T1000 (cell line): ENCODE measurements at places on chromosomes 5 and 9.

DNA sequence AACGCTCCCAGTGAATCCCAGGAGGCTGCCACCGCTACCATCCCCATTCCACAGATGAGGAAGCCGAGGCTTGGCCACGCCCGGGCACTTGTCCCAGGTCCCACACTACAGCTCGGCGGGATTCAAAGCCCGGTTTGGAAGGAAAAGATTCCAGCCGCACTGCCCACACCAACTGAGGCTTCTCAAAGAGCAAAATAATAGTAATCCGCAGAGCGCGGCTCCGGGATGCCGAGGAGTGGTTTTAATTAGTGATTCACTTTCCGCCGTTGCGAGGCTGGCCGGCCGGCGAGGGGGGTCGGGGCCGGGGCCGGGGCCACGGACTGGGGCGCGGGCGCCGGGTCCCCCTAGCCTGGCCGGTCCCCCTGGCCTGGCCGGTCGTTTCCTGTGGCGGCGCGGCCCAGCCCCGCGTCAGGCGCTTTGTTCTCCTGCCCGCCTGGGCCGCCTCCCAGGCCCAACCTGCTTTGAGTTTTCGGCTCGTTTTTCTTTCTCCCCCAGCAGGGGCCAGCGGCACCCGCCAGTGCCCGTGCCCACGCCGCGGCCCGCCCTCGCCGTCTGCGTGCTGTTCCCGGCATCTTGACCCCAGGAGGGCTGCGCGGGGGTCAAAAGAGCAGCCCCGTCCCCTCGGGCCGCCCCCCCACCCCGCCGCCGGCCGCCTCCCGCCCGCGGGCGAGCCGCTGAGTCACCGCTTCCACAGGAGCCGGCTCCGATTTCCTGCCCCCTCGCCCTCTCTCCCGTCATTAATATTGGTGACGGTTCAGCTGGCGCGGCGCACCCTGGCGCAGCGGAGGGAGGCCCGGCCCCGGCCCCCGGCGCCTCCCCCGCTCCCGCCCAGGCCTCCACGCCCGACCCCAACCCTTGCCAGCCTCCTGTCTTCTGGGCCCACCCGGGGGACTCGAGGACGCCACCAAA is 31.2 kb downstream of the FGF18 start:
- DNase-seq = peak; percentile 61

DNA sequence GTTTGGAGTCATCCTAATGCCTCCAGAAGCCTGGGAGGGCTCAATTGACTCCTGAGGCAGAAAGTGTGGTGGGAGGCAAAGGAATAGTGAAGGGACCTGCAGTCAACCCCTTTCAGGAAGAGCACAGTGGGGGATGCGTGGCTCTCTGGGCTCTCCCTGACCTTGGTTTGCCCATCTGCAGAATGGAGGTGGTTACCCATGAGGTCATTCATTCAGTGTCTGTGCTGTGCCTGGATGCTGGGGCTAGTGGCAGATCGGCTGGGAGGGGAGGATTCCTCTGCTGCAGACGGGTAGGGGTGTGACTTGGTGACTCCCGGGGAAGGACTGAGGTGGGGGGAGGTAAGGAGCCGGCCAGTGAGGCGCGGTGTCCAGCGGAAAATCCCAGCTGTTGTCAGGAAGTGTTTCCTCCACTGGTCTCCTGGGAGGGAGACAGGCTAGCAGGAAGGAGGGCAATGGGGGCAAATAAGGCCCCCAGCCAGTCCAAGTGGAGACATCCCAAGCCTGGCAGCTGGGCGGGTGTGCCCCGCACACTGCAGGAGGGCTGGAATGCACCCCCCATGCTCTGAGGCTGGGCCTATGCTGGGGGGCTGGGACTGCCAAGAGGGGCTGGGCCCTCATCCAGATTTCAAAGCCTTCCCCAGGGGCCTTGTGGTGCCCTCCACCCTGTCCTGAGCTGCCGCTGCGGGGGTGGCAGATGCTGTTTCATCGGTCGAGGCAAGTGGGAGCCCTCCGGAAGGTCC is 10.9 kb downstream of the CXXC5 start:
- DNase-seq = peak; percentile 68

DNA sequence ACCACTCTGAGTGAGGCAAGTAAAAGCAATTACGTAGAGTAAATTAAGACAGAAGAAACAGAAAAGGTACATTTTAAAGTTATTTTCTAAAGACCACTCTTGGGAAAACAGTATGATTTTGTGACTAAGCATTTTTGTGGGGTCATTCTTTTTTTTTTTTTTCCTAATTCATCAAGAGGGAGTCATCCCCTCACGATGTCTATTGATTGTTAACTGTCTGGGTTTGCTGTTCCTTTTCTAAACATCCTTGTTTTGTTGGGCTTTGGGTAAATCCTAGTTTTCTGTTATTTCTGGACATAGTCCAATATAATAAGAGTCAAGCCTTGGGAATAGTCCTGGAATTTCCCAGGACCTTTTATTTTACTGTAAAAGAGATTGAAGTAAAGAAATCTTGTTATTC is 63.8 kb downstream of the ANKRD55 start:
- no peak for DNase-seq

DNA sequence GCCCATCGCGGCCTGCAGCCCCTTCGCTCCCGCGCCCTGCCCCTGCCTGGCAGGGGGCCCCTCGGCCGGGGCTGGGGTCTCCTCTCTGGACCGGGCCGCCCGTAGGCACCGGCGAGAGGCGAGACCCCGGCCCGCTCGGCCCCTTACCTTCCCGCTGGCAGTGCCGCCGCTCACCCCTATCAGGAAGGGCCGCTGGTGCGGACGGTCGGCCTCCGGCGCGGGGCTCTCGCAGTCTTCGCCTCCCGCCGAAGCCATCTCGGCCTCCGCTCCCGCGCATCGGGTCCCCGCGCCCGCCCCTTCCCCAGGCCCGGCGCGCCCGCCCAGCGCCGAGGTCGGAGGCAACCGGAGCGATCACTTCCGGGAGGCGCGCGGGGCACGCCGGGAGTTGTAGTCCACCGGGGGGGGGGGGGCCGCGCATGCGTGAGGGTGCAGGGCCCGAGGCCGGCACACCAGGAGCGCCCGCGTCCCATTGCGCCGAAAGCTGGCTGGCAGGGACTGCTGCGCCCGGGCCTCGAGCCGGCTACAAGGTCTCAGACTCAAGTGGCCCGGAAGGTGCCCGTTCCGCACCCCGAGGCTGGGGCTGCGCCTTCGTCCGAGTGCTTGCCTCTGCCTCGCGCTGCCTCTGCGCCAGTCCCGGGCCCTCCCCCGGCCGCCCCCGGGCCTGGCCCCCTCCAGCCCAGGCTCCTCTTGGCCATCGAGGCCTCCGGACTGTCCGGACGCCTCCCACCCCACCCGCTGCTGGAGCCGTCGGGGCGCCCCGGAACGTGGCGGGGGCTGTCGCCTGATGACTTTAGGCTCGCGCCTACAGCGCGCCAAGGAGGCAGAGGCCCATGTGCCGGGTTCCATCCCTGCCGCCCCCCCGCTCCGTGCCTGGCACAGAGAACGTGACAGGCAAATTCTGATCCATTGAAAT is at the start of gene UCK1:
UCK1 (minus strand) TSS at position 344 of the 913 bp plus-strand sequence; CDS start at position 255, 89 bp downstream.
- DNase-seq = peak; percentile 35

GRCh38 chr9:137968235-137968634 is 90.7 kb downstream of the CACNA1B start:
- DNase-seq = no peak

DNA sequence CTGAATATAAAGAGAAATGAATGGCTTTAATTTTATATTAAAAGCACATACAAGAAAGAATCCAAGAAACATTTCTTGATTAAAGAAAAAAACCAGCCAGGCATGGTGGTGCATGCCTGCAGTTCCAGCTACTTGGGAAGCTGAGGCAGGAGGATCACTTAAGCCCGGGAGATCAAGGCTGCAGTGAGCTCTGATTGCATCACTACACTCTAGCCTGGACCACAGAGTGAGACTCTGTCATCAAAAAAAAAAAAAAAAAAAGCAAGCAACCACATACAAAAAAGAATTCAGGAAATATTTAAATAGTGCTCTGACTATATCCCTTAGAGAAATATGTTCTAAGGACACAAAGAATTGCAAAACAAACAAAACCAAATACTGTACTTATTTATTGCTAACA is 2.5 kb upstream of the PLAC8L1 start:
- DNase-seq = no peak

- DNase-seq = no peak
Measured at GRCh38 chr9:93828331-93829097, 126.6 kb downstream of the BARX1 start.

DNA sequence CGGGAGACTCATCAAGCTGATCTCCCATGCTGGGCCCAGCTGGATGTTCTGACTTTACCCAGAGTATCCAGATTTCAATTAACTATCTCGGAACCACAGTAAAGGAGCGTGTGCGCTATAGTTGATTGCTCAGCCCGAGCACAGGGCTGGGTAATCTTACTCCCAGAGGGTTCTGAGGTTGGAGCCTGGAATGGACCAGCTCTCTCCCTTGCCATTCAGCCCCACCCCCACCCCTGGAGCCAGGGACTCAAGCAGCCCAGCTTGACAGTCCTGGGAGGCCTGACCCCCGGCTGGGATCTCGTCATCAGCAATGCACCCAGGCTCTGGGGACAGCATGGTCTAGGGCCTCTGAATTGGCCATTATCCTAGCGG is 23.7 kb upstream of the PTGES start:
- DNase-seq = peak; percentile 10

DNA sequence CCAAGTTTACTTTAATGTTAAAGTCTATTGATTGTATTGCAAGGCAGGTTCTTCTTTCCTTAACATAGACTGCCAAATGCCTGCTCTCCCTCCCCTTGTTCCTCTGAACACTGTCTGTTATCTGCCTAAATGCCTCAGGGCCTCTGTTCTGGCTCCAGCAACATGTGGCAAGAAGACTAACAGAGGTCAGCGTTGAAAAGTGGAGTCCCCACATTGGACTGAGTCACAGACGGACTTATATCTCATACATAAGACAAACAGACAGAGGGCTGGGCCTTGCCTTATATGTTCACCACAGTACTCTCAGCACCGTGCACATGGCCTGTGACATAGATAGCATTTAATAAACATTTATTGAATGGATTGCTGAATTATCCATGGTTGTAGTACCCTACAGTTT is 91.4 kb downstream of the TSSK1B start:
- DNase-seq = no peak
